ENCODE measurements at places on chromosomes 2 and 18.
A peak's percentile ranks its signal among the peaks of the same experiment; 100 is the strongest.

GRCh38 chr2:4357121-4357520 is 653.7 kb downstream of the DCDC2C start:
- DNase-seq = no peak

DNA sequence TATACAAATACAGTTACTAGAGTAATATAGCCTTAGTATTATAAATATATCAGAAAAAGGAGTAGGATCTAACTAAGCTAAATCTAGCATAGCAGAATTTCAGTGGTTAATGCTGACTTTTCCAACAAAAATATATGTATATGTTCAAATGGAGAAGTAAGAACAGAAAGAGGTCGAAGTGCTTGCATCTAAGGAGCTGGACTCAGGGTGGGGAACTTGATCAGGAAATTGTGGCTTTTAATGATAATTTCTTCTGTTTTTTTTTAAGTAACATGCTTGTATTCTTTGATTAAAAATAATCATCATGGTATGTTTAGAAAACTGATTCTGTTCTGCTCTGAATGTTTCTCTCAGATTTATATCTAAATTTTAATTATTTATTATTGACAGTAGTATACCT is 327.1 kb downstream of the GALNT13 start:
- DNase-seq = no peak

DNA sequence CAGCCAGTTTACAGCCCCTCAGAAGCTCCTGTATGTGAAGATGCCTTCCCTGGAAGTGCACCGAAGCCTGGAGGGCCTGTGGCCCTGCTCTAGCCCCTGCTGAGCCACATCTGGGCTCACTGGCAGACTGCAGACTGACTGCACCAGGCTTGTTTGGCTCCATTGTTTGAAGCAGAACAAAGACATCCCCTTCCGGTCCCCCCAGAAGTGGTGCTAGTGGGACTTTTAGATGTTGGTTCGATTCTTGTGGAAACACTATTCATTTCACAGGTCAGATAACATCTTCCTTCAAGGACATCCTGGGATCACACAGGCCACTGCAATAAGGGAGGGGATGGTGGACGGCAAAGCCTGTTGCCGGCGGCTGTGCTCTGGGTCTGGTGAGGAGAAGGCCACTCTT is 57.8 kb upstream of the CBLN2 start:
- no peak for DNase-seq

DNA sequence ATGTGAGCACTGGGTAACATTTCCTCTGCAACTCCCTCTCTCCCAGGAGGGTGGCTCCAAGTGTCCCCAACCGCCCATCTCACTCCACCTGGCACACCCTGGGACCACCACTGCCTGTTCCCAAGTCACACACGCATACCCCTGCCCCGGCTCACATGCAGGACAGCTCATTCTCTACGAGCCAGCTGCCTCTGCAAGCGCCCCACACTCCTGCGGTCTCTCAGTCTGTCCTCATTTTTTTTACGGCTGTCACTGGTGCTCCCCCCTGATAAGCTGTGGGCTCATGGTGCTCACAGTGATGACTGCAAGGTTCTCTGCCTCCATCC is 30.8 kb downstream of the AFG3L2 start:
- no peak for DNase-seq

- DNase-seq = no peak
Measured at GRCh38 chr2:105496271-105496670, 97.4 kb upstream of the FHL2 start.

- DNase-seq = no peak
Measured at GRCh38 chr2:10591207-10591606, 98.6 kb downstream of the NOL10 start.

- no peak for DNase-seq
Measured at GRCh38 chr2:148430101-148430500, 214.4 kb upstream of the EPC2 start.

DNA sequence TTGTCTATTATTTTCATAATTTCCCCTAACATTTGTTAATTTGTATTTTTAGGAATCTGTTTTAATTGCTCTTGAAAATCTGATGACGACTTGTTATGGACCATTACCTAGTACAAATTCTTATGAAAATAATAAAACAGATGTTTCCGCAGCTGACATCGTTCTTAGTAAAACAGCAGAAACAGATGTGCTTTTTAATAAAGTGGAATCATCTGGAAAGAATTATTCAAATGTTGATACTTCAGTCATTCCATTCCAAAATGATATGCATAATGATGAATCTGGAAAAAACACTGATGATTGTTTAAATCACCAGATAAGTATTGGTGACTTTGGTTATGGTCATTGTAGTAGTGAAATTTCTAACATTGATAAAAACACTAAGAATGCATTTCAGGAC is 69.9 kb downstream of the PMS1 start:
- no peak for DNase-seq

DNA sequence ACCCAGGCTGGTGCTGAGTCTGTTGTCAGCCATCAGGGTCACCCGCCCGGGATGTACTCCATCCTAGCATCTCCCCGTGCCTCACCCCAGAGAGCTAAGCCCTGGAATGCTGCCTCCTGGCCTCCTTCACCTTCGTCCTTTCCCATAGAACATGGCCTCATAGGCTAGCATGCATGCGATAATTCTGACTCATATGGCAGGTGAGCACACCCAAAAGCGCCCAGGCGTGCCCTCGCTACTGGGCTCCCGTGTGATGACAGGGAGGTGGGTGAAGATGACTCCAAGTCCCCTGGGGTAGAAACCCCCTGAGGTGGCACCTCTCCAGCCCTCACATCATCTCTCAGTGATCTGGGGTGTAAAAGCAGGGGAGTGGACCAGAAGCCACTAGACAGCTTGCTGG is 7.3 kb downstream of the SPR start:
- no peak for DNase-seq

- DNase-seq = no peak
Measured at GRCh38 chr18:24153397-24153796, 14.5 kb downstream of the CABYR start.

DNA sequence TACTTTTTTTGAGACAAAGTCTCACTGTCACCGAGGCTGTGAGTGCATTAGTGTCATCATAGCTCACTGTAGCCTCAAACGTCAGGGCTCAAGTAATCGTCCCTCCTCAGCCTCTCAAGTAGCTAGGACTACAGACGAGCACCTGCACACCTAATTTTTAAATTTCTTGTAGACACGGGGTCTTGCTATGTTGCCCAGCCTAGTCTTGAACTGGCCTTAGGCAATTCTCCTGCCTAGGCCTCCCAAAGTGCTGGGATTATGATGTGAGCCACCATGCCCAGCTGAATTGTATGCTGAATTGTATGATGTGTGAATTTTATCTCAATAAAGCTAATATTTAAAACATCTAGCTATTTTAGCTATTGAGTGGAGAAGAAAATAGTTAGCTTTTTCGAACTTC is 18.9 kb downstream of the CAB39 start:
- no peak for DNase-seq

DNA sequence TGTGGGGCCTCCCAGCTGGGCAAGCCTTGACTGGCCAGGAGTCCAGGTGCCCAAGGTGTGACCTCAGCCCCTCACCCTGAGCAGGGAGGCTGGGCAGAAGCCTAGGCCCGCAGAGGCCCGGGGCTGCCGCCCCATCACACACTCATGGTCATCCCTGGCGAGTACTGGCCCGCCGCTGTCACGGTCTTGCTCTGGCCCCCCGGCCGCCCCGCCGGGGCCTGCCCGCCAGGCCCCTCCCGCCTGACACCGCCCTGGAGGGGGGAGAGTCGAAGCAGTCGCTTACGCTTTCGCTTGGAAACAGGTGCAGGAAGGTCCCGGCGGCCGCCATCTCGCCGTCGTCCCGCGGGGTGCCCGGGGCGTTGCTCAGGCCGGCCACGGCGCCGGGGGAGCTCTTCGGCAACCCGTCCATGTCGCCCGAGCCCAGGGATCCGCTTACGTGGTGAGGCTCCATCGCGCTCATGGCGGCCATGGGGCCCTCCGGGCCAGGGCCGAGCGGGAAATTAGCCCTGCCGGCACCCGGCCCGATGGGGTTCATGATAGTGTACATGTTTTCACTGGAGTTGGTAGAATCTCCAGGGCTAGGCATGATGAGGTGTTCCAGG is 26.6 kb upstream of the ANKRD62 start:
- DNase-seq = no peak

DNA sequence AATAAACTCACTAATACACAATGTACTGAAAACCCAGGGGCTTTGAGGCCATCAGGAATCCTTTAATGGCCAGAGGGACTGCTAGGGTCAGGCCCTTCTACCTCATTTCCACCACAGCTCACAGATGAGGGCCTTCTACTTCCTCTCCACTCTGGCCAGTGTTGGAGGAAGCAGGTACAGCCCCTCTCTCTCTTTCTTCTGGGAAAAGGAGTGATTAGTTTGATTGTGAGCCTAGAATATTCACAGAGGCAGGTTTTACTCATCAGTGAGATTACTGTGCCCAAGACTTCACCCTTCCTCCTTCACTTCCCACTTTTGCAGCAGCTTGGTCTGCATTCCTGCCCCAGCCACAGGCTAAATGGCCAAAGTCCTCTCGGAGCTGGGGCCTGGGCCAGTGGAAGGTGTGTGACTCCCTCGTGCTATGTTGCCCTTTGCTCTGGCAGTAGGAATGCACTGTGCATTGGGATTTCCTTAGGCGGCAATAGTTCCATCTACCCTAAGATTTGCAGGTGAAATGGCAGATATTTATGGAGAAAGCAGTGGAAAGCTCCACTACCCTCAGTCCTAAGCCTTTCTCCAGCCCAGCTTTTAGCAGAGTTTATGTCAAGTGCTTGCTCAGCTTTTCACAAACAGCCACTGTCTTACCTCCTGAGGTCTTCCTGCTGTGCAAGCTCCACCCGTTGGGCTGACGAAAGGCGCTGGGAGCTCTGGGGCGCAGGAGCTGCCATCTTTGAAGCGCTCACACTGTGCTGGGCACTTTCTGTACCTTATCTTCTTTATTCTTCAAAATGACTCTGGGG is 36.2 kb upstream of the YES1 start:
- no peak for DNase-seq

DNA sequence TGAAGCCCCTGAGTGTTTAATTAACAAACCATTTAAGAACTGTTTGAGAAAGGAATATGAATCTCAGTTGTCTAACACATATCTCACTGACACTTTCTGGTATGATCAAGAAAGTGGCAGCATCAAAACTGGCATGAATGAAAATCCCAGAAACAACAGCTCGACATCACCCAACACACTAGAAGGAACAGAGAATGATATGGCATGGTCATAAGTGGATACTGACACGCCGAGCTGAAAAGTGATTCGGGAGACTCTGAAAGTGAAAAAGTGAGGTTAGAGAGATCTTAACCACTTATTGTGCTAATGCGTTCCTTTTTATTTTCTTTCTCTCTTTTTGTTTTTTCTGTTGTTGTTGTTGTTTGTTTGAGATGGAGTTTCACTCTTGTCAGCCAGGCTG is 37.9 kb downstream of the MRPL35 start:
- no peak for DNase-seq

GRCh38 chr18:13409026-13409425 is 190.5 kb downstream of the LDLRAD4 start:
- no peak for DNase-seq

DNA sequence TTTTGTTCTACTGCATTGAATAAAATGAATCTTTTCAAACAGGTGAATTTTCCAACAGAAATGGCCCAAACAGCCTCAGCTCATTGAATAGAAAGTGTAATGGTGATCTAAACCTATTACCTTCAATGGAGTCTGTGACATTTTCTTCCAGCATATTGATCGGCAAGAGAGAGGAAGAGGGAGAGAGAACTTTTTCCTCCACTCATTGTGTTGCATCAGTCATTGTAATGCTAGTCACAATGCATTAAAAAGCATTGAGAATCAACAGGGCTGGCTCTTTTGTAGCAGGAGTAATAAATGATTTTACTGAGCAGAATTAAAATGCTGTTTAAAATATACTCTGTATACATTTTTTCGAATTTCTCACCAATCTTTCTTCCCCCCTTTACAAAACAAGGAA is 1794.5 kb upstream of the CELF4 start:
- DNase-seq = no peak

DNA sequence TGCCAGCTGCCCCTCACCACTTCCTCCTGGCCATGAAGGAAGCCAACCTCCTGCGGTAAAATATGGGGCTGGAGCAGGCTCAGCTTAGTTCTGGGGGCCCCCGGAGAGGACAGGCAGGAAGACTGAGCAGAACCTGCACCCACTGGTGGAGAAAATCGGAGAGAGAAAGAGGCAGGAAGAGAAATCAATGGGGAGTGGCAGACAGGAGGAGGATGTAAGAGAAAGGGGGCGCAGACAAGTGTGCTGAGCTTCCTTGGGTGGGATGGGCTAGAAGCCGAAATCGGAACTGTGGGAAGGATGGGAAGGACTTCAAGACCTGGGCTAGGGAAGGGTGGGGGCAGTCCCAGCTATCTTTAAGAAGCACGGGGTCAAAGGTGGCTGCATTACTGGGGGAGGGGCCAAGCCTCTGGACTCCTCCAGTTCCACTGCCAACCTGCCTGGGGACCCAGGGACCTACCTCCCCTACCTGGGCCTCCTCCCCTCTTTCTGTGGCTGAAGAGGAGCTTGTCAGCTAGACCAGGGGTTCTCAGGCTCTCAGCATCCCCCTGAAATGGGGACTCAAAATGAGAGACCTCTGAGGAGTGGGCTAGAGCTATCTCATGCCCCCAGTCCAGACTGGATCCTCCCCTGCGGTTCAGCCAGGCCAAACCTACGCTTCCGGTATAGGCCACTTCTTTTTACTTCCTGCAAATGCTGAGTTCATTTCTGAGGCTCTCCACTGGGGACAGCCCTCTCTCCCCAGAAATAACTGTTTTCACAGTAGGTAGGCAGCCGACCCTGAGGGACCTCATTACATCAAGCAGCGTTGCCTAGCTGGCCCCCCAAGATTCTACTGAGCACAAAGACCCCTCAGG is 33.6 kb upstream of the B3GNT7 start:
- DNase-seq = peak; percentile 9
